GM19239 (cell line): ENCODE measurements at places on chromosomes 3 and 15.

GRCh38 chr3:44511238-44511566, 33.7 kb upstream of the ZNF445 start:
- no peak for DNase-seq

DNA sequence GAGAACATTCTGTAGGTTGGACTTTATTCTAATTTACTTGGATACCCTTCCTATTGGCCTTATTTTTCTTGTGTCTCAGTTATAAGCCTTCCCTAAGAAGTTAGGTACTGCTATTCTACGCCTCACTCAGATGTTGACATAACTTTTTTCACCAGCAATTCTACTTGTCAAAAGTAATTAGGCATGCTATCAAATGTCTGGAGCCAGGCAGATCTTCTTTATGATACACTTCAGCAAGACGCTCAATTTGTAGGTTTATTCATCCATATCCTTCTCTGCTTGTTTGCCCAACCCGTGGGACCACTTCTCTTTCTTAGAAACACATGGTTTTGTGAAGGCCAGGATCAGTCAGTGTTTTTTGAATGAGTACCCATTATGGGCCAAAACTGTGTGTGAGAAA, 36.2 kb upstream of the COL8A1 start:
- DNase-seq, result no peak

GRCh38 chr3:56830884-56831283, 29.1 kb upstream of the ARHGEF3 start:
- DNase-seq, result no peak

DNA sequence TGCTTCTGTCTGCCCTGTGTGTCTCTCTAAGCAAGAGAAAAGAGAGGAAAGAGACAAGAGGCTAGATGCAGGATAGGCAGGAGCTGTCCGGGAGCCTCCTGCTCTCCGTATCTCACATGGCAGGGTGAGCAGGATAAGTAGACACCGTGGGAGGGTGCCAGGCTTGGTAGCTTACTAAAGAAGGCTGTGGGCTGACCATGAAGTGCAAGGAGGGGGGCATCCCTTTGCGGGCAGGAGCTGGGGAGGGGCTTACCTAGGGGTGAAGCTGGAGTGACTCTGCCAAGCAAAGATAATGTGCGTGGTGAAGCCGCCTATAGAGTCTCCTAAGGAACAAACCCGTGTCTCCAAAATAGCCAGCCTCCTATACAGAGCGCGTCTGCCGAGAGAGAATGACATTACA, 33.7 kb upstream of the TMC3 start:
- DNase-seq, result no peak

- no peak for DNase-seq
Observed at GRCh38 chr3:78660957-78661356, 1106.8 kb downstream of the ROBO1 start.

DNA sequence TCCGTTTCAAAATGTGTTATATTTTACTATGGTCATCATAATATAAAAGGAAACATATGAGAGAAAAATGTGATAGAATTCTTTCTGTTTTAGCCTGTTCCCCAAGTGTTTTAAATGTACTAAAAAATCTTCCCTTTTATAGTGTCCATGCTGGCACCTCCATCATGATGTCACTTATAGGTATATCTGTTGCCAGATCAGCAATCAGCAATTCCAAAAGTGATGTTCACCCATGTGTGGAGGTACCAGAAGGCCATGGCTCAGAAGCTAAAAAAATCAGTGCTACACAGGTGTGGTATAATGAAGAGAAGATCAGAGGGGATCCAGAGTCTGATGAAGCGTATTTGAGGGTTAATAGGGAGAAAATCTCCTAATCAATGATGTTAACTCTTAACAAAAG, 1.1 kb upstream of the GPR15 start:
- no peak for DNase-seq

DNA sequence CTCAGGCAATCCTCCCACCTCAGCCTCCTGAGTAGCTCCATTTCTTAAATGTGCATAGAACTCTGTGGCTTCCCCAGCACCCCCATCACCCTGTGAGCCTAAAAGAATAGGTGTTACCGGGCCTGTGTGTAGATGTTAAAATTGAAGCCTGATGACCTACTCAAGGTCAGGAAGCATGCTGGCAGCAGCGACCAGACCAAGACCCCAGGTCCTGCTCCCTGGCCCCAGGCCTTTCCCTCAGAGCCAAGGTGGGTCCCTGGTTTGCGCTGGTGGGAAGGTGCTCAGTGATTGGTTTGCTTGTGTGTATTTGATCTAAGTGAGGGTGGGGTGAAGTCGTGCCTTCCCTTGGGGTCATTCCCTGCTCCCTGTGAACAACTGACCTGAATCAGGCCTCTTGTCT, 18.4 kb upstream of the CRABP1 start:
- no peak for DNase-seq

- DNase-seq, result no peak
Observed at GRCh38 chr3:55487381-55488241, 505 bp upstream of the WNT5A start.

DNA sequence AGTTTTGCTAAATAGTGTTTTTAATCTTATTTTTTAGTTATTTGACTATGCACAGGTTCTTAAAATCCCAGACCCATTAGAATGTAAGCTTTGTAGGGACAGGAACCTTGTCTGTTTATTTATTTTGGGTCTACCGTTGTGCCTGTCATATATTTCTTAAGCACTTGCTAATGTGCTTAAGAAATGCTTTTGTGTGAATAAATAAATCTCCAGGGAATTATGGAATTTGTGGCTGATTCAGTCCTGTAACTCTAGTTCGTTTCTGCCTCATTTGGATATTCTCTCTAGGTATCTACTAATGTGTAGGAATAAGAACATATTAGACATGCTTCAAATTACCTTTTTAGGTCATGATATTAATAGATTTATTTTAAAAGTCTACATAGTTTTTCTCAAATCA, 161.6 kb downstream of the LPP start:
- no peak for DNase-seq

DNA sequence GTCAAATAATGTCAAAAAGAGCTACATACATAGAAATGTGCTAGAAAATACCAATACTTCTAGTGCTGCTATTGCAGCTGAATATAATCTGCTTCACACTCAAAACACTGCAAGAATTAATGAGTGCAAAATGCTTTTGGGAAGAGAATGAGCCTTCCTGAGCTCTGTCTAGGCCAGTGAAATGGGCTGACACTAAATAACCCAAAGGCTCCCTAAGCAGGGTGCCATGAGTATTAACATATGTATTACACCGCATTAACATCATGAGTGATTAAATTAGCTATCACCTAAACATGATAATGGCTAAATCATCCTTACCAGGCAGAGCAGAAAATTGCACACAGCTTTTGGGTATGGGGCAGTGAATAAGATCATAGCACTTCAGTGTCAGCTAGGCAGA, 806.3 kb upstream of the NECTIN3 start:
- no peak for DNase-seq

DNA sequence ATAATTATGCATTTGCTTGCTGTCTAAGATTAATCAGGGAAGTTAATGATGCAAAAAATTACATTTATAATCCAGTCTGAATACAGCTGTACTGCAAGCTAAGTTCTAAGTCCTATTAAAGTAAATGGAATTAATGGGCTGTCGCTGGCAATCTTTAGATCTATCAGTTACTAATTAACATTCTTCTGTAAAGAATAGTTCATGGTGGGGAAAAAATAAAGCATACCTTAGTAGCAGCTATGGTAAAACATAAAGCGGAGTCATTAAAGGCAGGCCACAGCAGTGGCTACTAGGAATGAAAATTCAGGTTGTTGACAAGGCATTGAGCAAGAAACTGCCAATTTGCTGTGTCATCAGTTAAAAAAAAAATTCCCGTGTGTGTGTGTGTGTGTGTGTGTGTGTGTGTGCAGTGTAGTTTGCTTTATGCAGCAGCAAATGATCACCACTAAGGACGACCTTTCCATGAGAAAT, 129.8 kb downstream of the ZNF385D start:
- no peak for DNase-seq

GRCh38 chr3:134956395-134956794, 161.3 kb downstream of the EPHB1 start:
- no peak for DNase-seq

DNA sequence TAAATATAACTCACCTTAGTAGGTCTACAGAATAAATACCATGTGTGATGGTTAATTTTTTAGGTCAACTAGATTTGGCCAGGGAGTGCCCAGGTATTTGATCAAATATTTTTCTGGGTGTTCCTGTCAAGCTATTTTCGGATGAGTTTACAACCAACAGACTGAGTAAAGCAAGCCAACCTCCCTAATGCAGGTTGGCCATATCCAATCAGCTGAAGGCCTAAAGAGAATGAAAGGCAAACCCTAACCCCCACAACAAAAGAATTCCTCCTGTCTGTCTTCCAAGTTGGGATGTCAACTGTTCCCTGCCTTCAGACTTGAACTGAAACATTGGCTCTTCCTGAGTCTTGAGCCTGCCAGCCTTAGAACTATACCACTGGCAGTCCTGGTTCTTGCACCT, 28.6 kb downstream of the TASOR start:
- DNase-seq, result no peak

DNA sequence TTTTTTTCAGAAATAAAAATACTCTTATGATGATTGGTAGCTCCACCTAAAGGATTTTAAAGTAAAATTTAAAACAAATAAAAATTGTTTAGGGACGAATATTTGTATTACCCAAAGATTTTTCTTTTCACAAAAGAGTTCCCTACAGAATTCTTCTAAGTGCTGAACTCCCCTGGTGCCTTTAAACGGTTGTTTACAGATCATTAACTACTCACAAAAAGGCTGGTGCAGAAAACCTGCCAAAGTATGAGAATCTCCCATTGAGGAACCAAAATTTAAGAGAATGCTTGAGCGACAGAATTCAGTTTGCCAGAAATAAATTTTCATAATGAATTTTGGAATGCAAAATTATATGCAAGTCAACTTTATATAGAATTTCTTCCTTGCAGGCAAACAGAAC, 497.8 kb upstream of the NR2F2 start:
- no peak for DNase-seq

DNA sequence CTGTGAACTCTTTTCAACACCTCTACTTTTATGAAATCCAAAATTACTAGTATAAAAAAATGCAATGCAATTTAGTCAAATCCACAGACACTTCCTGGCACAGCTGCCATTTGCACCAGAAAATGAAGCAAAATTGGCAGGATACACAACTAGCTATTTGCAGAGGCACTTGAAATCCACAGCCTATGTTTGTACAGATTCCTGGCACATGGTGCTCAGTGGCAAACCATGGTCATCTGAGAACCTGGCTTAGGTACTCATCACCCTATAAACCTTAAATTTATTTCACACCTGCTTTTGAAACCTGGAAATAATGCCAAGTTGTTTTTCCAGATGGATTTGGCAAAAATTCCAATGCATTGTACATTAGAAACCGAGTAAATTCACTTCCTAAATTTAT, 20.2 kb upstream of the PPM1L start:
- no peak for DNase-seq

GRCh38 chr3:51389423-51390183, 1.5 kb upstream of the RBM15B start:
- DNase-seq, result peak; percentile 23

GRCh38 chr15:94503293-94503692, 271.9 kb downstream of the MCTP2 start:
- no peak for DNase-seq

- DNase-seq, result no peak
Observed at GRCh38 chr3:143628971-143629370, 219.3 kb downstream of the SLC9A9 start.

- no peak for DNase-seq
Observed at GRCh38 chr15:94535298-94536048, 304.1 kb downstream of the MCTP2 start.

DNA sequence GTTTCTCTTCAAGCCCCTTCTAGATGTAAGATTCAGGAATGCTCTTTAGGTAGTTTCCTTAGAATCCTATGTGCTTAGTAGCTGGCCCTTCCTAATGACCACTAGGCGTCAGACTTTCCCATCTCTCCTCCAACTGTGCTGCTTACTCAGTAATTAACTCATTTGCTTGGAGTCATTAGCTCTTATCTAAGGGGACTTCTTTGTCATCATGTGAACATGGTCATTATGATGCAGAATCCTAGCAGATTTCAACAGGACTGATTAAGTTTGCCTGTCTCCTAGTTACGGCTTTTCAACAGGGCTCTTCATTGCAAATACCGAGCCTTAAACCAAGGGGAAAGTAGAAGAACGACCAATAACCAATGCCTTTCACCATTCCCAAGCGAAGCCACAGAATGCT, 46.4 kb downstream of the GJD2 start:
- no peak for DNase-seq

DNA sequence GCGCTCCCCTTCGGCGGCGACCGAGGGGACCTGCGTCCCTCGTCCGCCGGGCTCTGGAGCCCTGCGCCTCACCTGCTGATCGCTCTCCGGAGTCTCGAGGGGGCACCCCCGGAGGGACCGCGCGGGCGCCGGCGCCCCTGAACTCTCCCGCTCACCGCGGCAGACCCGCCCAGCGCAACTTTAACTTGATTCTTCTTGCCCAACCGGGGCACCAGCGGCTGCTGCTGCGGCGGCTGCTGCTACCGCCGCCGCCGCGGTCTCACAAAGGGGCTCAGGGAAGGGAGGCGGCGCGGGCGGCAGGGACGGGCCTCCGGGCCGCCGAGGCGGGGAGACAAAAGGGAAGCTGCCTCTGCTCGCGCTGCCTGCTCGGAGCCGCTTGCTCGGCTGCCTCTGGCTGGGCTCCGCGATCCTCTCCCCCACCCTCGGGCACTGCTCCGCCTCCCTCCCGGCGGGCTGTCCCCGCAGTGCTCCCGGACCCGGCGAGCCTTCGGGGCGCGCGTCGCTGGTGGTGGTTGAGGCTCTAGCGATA, at the start of gene PPM1L:
PPM1L (plus strand) TSS at position 456 of the 529 bp plus-strand sequence.
- DNase-seq, result peak; percentile 24

DNA sequence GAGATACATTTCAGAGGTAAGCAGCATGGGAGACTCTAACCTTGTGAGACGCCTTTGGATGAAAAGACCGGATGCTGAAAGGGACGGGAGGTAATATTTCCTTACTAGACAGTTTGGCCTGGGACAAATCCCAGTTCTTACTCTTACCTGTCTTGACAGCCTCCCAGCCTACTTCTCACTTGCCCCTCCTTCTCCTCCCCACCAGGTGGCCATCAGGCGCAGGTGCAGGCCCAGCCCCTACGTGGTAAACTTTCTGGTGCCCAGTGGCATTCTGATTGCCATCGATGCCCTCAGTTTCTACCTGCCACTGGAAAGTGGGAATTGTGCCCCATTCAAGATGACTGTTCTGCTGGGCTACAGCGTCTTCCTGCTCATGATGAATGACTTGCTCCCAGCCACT, 6.3 kb downstream of the HTR3D start:
- no peak for DNase-seq

DNA sequence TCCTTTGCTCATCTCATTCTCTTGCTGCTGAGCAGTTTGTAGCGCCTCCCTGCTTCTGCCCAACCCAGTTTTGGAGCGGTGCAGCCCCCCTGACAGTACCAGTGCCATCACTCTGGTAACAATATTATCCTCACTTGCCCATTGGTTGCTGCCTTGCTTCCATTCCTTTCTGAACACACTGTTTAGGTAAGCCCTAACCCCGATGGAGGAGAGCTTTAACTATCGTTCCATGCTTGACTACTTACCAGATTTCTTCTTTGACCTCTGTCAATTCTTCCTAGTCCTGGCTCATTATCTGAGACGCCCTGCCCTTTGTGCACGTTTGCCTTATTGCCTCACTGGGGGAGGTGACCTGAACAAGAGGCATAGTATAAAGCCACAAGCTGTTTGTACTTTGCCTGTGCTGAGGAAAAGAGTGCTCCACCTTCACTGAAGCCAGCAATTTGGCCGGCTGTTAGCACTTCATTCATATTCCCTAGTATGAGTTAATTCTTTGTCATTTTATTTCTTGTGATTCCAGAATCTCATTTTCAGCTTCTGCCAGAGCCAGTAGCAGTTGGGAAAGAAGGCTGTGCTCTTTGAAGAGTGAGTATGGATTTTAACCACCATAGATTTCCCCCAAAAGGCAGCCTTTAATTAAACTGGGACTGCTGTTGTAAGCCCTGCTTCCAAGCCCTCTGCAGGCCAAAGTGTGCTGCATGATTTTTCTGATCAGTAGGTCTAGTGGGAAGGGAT, 11.9 kb downstream of the ABHD6 start:
- DNase-seq, result no peak
